ENCODE measurements at places on chromosomes 3 and 15.

DNA sequence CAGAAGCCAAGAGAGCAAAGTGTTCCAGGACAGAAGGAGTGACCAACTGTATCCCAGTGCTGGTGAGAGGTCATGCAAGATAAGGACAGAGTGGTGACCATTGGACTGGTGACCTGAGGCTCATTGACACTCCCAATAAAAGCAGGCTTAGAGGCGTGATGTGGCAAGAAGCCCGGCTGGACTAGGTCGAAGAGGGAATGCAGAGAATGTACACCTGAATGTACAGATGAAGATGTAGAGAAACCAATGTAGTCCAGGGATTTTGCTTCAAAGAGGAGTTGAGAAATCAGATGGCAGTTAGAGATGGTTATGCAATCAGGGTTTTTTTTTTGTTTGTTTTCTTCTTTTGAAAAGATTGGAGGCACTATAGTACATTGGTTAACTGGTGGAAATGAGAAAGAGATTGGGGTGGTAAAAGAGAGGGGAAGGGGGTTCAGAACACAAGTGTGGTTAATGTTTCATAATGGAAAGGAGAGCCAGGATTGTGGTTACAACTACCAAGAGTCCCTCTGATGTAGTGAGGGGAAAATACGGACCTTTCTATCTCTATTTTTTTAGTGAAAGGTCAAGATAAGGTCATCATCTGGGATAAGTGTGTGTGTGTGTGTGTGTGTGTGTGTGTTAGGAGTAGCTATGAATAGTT lies 23.3 kb downstream of the ST3GAL6 start:
- no peak for DNase-seq

- DNase-seq = no peak
These were observed 19.3 kb upstream of the ATP10A start for GRCh38 chr15:25882466-25882865.

- no peak for DNase-seq
These were observed 307.2 kb upstream of the TRIM42 start for GRCh38 chr3:140370686-140371085.

- DNase-seq = no peak
These were observed 43.7 kb downstream of the STAG1 start for GRCh38 chr3:136708333-136708985.

DNA sequence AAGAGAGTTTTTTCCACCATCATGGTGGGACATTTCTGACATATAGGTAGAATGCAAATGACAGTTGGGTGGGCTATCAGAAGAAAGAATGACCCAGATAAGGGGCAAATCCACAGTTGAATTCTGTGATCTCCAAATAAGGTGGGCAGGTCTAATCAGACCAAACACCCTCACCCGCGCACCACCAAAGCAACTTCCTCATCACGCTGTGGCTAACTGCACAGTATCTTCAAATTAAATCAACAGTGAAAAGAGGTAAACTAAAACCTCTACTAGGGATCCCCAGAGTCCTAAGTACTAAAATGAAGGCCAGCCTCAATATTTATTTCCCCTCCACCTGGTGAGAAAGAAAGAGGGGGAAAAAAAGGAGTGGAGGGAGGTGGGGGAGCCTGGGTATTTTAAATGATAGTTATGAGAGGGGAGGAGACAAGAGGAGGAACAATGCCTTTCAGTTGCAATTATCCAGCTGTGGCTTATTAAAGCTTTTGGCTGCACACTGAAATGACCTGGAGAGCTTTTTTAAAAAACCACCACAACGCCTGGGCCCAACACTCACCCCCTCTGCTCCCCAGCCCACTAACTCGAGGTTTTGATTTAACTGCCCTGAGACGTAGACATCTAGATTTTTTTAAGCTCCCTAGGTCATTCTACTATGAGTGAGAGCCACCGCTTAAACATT lies 61.0 kb downstream of the LRIG1 start:
- DNase-seq = no peak

DNA sequence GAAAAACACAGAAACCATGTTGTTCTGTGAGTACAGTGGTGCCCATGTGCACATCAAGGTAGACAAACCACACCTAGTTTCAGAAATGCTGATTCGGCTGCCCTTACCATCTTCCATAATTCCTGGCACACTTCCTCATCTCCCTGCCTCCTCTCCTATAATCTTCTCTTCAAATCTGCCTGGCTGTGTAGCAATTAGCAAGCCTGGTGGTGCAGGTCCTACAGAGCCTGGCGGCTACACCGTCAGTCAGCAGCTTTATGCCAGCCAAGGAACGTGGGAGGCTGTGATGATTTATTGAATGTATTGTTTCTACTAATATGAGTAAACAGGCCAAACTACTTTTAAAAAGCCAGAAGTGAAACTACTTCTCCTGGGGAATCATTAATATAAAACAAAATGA lies 106.8 kb downstream of the SEMA6D start:
- no peak for DNase-seq

DNA sequence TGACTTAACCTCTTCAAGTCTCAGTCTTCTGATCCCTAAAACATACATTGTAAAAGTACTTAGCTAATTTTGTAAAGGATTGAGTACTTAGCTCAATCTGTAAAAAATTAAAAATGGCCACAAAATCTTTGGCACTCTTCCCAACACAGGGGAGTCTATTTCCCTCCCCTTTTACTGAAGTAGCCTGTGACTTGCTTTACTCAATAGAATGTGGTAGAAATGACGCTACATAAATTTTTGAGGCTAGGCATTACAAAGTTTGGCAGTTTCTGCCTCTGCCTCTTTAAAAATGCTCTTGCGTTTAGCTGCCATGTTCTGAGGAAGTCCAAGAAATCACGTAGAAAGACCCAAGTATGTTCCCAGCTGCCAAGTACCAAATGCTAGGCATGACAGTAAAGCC lies 80.2 kb downstream of the CBLB start:
- DNase-seq = no peak

DNA sequence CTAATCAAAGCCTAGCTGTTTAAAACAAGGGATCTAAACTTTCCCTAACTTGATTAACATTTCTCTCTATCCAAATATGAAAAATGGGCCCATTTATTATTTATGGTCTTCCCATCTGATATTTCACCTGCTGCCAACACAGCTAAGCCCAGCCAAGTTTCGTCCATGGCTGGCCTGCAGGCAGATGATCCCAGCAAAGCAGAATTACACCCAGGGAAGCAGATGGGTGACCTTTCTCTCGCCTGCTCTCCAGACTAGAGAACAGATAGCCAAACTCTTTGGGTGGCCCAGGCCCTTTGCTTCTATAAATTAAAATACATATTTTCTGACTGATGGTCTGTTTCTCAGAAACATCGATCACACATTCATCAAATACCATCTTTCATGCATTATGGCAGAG lies 1038.8 kb downstream of the AGBL1 start:
- no peak for DNase-seq

DNA sequence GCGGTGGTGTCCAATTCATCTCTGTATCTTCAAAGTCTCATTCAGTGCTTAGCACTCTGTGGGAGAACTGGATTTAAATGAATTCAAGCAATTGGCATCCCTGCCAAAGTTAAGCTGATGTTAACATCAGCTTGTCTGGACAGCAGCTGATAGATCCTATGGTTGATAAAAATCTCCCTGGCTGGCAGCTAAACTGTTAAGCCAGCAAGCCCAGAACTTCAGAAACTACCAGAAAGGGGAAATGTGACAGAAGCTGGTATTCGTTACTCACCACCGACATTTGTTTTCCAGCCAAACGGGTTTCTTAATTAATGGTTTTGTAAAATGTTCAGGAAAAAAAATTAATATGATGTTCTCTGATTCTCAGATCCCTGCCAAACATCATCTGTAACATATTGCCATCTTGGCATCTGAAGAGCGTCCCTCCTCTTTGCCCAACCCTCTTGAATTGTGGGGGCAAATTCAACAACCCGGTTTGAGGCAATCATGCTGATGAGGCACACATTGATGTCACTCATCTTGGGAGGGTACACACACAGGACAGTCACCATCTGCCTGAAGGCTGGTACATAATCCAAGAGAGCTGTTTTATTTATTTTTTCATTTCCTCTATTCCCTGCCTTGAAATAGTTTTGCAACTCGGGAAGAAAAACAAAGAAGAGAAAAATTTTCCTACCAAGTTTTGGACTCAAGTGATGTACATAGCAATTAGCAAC lies 76.3 kb upstream of the ABHD17C start:
- no peak for DNase-seq

GRCh38 chr3:110858549-110858948 lies 213.1 kb upstream of the NECTIN3 start:
- DNase-seq = no peak

DNA sequence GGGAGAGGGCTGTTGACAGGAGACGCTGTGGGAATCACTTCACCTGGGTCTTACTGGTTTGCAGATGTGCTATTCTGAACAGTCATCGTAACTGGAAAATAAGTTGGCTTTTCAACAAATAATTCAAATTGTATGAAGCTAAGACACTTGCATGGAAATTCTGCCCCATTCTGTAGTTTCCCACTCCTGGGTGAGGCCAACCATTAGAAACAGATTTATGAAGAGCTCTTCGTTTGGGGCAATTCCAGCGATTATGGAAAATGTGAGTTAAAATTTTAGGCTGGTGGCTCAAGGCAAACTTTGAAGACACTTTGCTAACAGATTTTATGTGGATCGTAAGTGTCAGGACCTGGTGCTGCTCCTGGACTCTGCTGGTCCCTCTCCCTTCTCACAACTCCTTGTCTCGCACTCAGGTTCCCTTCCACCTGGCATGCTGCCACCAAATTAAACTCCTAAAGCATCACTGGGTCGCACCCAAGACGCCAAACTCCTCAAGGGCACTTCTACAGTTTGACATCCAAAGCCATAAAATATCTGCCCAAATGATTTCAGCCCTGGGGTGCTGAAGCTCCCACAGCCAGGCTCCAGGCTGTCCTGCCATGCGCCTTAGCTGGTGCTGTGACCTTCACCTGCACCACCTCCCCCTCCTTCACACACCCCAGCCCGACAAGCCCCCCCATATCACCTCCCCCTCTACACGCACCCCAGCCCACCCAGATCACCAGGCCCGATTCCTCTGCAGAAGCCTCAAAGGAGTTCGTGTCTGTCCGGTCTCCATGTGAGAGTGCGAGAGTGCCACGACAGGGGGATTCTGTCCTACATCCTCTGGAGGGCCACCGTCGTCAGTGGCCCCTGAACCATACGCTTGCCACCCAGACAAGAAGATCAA lies 138.4 kb downstream of the NSMCE3 start:
- DNase-seq = no peak

DNA sequence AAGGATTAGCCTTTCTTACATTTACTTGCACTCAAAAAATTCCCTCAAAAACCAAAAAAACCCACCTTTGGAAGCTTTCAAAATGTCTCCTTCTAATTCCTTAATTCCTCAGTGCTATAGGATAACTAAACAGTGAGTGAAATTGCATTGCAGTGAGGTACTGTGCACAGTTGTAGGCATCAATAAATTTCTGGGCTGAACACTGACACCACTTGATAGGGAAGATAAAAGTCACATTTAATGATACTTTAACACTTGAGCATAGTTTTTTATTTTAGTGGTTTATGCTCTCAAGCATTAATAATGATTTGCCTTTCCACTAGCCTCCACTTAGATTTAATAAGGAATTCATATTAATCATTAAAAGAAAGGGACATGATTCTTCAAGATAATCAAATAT lies 52.3 kb downstream of the MAP2K5 start:
- DNase-seq = no peak

- DNase-seq = no peak
These were observed 162.6 kb downstream of the IL1RAP start for GRCh38 chr3:190676481-190676880.

DNA sequence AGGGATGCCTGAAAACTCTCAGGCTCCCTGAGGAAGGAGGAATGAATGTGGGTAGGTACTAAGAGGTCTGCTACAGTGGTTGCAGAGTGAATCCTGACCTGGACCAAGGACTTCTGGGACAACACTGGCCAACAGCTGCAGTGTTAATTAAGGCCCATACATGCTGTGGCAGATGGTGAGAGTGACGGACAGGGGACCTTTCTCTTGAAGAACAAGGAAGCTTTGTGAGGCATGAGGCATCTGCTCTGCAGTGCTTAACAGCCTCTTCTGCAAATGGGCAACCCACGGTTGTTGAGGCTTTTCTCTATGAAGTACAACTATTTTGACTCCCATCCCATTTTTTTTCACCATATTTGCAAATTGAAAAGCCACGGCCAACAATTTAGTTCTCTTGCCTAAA lies 26.6 kb upstream of the ACAN start:
- no peak for DNase-seq

- DNase-seq = no peak
These were observed 374.1 kb upstream of the RBMS3 start for GRCh38 chr3:28906561-28907310.

- no peak for DNase-seq
These were observed 20.6 kb downstream of the SMAD3 start for GRCh38 chr15:67085818-67086636.

GRCh38 chr3:141383555-141384129 lies 15.3 kb downstream of the ZBTB38 start:
- DNase-seq = no peak

GRCh38 chr3:29576181-29576580 lies 295.3 kb downstream of the RBMS3 start:
- no peak for DNase-seq

DNA sequence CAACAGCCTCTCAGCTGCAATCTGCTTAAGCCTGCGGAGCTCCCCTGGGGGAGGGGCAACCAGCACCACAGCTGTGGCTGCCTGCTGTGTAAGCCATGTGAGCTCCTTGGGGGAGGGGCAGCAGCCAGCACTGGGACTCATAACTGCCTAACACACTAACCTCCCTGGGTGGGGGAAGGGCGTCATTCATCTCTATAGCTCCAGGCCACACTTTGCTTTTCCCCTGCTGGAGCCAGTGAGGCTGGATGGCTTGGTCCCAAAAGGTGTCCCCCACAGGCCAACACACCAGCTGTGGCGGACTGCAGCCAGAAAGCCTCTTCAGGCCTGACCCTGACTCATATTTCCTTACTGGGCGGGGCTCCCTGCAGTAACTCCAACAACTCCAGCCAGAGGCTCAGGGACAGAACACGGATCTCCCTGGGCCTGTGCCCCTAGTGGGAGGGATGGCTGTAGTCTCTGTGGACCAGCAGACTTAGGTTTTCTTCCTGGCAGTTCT lies 129.8 kb downstream of the PPM1L start:
- peak; percentile 69 for DNase-seq

- no peak for DNase-seq
These were observed 12.2 kb upstream of the SLC7A14 start for GRCh38 chr3:170598091-170598502.

GRCh38 chr3:25000971-25001591 lies 427.0 kb upstream of the RARB start:
- DNase-seq = no peak

DNA sequence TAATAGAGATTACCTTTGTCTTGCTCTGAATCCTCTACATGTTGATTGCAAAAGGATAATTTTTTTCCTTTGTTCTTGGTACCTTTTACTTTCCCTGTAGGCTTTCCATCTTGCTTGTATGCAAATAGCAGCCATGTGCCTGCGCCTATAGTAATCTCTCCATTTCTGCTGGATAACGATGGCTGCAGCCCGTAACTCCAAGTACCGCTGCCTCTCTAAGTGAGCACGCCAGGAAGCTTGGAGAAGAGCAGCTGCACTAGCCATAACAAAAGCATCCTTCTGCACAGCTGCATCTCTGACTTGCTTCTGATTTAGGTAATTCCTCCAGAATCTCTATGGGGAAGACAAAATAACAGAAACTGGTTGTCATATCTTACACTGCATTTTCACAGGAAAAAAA lies 89.3 kb downstream of the NR2E3 start:
- no peak for DNase-seq
